NCI-H2081 (cell line): ENCODE measurements at places on chromosomes 11 and 22.
A peak's percentile ranks its signal among the peaks of the same experiment; 100 is the strongest.

- DNase-seq: no peak
Observed at GRCh38 chr11:65903715-65904114, 3.5 kb upstream of the FOSL1 start.

- DNase-seq: no peak
Observed at GRCh38 chr11:116130122-116130521, 625.9 kb upstream of the CADM1 start.

DNA sequence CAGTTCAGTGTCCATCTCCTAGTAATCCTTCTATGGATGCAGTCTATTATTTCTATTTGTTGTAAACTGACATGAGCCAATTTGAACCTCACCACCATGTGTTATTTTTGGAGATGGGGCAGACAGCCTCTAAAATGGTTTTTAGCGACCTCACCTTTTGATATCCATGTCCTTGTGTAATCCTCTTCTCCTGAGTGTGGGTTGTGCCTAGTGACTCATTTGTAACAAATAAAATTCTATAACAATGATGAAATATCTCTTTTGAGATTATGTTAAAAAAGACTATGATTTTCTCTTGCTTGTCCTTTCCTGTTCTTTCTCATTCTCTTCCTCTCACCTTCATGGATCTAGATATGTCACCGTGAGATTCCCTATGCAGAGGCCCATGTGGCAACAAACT is 554.6 kb upstream of the ANO3 start:
- no peak for DNase-seq

DNA sequence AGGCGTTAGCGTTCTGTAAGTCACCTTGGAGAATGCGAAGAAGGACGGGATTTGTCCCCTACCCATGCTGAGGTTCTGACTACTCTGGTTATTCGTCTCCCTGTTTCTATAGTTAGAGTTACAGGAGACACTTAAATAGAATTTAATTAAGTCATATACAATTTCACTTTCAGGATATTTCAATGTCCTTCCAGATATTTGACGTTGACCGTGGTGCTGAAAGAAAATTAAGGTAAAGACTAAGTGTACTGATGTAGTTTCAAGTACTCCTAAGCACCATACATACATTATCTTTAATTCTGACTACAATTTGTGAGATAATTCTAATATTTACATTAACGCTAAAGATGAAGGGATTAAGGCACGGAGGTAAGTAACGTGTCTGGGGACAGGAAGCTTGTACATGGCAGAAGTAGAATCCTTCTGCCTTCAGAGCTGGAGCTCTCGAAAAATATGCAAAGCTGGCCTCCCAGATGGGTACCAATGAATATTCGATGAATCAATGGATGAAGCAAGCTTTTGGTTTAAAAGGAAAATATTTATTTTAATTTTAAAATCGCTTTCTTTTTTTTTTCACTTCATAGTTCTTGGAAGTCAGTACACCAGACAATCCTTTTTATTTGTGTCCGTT is 539 bp upstream of the SLC36A4 start:
- DNase-seq: peak; percentile 16

- DNase-seq: peak; percentile 92
Observed at GRCh38 chr11:66438504-66439466, at the start of gene MRPL11. Gene MRPL11, minus strand, starts transcription at chr11:66438848. Its CDS starts 94 bp downstream, at chr11:66438754.

DNA sequence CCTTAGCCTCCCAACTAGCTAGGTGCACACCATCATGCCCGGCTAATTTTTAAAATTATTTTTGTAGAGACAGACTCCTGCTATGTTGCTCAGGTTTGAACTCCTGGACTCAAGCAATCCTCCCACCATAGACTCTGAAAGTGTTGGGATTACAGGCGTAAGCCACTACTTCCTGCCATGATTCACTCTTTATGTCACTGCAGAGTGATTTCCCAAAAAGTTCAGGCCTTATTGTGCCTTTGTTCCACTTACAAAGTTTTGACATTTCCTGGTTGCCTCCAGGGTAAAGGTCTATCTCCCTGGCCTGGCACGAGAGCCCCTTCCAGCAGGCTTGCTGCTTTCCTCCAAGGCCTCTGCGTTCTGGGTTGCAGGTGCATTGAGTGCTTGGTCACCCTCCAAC is 44.6 kb upstream of the RIC3 start:
- no peak for DNase-seq

DNA sequence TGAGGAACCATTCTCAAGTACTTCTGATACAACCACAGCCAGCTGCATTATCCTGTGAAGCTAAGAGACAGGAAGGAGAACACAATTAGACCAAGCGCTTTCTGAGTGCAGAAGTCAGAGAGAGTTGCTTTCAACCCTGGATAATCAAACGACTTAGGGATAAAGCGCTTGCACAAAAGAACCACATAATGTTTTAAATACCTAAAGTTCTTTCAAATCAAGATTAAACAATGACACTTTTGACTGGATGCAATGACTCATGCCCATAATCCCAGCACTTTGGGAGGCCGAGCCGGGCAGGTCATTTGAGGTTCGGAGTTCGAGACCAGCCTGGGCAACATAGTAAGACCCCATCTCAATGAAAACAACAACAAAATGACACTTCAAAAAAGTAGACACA is 145.1 kb downstream of the SWAP70 start:
- DNase-seq: no peak

- peak; percentile 89 for DNase-seq
Observed at GRCh38 chr11:46361283-46362155, 14.3 kb downstream of the DGKZ start.

GRCh38 chr11:108345767-108346166 is 121.6 kb downstream of the C11orf65 start:
- no peak for DNase-seq

DNA sequence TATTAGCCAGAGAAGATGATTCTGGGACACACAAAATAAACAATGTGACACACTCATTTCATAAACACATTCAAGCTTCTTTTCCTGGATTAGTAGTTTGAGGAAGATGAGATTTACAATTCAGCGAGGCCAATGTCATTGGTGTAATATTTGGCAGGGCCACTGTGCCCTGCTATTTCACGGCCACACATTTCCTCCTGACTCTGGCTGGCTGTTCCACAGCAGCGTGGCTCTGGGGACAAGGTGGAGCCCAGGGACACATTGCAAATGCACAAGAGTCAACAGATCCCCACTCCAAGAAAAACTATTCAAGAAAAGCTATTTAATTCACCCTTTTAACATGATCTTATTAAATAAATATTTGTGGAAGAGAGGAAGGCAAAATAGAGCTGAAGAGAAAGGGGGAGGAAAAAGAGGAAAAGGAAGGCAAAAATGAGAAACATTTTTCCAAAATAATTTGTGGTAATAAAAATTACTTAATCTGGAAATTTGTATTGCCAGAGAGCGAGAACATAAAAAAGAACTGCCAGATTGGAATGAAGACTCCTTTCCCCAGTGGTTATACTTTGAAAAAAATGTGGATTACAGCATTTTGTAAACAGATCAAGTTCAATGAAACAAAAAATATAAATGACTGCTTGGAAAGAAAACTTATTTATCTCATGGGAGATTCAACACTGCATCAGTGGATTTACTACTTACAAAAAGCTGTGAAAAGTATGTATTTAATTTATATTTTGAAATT is 27.1 kb downstream of the NXPE2 start:
- DNase-seq: no peak
